ENCODE measurements at places on chromosomes 5 and 9.

DNA sequence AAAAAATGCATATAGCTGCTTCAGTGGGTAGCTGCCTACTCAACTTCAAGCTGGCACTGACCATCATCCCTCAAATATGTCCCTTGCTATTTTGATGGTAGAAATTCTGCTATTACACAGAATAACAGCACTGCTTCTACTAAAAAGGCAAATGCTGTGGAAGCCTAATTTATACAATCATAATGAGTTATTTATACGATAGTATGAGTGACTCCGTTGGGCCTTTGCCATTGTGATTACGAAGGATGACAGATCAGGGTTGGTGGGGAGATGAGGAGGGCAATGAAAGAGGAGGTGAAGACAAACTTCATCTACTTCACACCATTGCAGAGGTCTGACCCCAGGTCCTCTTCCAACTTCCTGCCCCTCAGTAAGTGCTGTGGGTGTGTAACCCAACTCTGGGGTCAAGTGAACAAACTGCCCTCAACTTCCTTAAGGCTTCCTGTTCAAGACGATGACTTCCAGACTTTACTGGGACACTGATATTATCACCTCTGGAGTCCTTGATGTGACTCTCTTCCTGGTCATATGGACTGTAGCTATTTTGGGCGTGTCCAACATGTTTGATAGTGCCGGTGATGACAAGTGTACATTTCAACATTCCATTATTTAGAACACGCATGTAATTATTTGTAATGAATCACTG is 74.1 kb upstream of the RPS23 start:
- DNase-seq: no peak

DNA sequence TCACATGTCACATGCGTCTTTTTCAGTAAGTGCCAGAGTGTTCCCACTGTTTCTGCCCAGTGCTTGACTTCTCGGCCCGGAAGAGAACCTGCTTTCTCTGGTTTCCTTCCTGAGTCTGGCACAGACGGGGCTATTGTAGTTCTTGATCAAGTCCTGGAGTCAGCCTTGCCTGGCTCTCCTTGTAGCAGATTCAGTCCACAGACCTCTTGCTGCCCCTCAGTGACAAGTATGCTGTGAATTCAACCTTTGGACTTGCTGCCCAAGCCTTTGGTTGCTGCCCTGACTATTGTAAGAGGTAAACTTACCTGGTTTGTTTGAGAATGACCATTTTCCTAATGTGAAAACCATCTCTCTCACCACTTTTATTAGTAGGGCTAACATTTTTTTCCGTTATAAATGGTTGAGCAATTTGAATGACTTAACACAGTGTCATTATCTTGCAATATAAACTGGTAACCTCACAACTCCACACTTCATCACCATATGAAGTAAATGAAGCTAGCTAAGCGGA is 24.7 kb downstream of the ZBTB34 start:
- DNase-seq: no peak

DNA sequence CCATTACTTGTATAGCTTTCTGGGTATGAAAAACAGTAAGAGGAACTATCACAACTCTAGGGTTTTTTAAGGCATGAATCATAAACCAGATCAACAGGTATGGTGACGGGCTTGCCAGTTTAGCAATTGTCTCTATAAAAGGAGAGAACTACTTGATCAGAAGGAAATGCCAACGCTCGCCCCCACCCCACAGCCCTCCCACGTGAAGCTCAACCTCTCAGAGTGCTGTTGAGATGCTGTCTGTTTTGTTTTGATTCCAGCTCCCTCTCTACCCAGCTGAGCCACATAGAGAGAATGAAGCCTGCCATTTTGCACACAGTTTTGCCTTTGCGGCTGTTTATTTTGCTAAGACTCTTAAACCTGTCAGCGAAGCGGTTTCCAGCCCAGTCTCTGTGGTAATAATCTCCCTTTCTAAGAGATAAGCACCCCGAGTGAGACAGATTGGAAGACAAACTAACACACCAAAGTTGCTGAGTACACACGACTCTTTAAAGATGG is 257.9 kb upstream of the ANKRD55 start:
- no peak for DNase-seq

- no peak for DNase-seq
These were observed 18.4 kb downstream of the NIPBL start for GRCh38 chr5:36894954-36895353.

DNA sequence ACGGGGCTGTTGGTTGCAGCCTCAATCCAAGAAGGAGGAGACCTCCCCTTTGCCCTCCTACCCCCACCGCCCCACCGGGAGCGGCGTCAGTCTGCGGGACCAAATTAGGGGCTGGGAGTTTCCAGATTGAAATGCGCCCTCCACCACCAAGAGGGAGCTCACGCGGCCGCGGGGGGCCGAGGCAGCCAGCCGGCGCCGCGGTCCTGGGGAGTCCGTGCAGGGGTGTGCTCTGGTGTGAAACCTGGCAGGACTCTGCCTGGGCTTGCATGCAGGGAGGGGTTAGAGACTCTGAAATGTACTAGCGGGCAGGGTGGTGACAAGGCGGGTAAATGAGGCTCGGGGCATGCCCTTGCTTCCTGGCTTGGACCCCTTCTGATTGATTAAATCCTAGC is 989 bp upstream of the FBN2 start:
- DNase-seq: no peak

DNA sequence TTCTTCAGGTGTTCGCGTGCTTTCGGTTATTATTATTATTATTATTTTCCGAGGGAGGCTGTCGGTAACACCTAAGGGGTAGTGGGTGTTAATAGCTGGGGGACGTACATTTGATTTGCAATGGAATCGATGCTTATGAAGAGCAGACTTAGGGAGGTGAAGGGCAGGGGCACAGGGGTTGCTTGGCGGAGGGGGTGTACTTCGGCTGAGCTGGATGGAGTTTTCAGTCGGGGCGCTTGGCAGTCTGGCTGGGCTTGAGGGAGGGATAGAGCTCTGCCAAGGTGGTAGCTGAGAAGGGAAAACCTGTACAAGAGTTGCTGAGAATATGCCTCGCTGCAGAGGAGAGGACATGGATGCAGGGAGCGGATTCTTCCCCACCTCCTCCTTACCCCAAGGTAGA is 617 bp upstream of the PTPRD start:
- no peak for DNase-seq

GRCh38 chr9:86098824-86099700 is at the start of gene GOLM1:
GOLM1 (minus strand) TSS chr9:86099558; CDS start chr9:86079320, 20,238 bp downstream.
- no peak for DNase-seq

GRCh38 chr5:169467041-169467771 is 116.4 kb upstream of the SPDL1 start:
- no peak for DNase-seq

DNA sequence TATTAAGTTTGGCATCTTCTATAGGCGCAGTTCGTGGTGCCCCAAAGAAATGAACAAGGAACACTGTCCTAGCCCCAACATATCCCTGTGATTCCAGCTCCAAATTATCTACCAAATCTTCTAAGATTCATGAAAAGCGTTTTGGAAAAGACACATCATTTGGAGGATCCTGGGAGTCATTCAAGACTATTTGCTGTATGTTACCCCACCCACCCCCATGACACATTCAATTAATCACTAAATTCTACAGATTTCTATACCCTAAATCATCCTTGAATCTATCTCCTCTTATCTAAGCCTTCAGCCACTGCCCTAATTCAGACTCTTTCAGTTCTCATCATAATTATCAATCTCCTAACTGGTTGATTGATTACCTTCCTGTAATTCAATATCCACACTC is 5.5 kb upstream of the RUSC2 start:
- DNase-seq: no peak

GRCh38 chr5:40288800-40289485 is 390.8 kb upstream of the PTGER4 start:
- DNase-seq: no peak

GRCh38 chr9:120882935-120883607 is 6.1 kb upstream of the PHF19 start:
- DNase-seq: no peak

DNA sequence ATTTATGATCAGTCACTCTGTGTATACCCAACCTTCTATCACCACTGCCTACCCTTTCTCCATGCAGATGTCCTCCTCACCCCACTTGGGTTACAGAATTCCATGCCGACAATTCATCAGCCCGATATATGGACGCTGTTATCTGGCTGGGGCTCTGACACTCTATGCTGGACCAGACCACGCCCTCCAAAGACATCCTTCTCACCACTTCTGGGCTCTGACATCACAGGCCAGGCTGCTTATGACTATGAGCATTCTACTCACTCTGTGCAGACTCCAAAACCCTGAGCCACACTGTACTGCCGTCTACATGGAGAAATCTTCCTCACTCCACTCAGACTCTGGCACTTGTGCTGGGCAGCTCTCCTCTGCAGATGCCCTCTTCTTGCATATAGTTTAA is 7.6 kb upstream of the AK3 start:
- no peak for DNase-seq

DNA sequence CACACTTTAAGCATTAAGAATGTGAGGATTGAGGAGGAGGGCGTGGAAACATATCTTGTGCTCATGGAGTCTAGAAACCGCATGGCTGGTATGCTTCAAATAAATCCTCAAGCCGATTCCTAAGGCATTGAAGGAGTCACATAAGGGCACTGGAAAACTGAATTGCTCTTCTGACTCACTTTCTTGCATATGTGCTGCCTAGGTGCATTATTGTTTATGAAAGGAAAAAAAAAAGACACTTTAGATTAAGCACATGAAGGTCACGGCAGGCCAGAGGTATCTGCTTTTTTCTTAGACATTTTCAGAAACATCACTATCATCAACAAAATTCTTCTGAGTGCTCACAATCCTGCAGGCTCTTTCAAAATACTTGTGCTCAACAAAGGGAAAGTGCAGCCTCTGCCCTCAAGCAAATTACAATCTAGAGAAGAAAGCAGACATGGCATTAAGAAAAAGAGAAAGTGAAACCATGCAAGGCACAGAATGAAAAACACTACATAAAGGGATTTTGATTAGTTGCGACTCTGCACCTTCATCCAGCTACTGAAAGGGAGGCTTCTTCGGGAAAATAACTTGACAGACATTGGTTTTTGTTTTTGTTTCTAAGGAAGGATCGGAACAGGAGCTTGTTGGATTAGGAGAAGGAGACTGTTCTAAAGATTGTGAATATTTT is 2117.6 kb downstream of the MAT2B start:
- no peak for DNase-seq

GRCh38 chr5:61274511-61274911 is 57.5 kb upstream of the ZSWIM6 start:
- DNase-seq: no peak

All from hematopoietic multipotent progenitor cell treated with erythropoietin and hydrocortisone succinate and interleukin-3 and kit ligand, for 17 days (in vitro differentiated cells).